ENCODE measurements at places on chromosomes 13 and 19. TPM values are rescaled to one million over a fixed set of nuclear protein-coding genes. Genes with fewer than 3 reads are reported as not detected.

Gene CACNG7
- not detected for total RNA-seq

Gene CEACAM7
- total RNA-seq, result not detected

Gene SIGLEC14
- 2.4 TPM for total RNA-seq

- DNase-seq, result no peak
- H3K27ac ChIP-seq, result no peak overlapping the region
- no peaks in the 10 kb centered on the region for H3K27me3 ChIP-seq
Measured at GRCh38 chr13:24159357-24159756, 1.2 kb upstream of the SPATA13 start.

GRCh38 chr19:19262190-19263057 is 10.7 kb downstream of the TM6SF2 start:
- no peak for DNase-seq
- no peaks in the 10 kb centered on the region for H3K36me3 ChIP-seq
- H3K4me3 ChIP-seq, result no peak overlapping the region
- H3K27ac ChIP-seq, result no peak overlapping the region
- H3K4me1 ChIP-seq, result no peaks in the 10 kb centered on the region

GRCh38 chr13:86932776-86933334 is 738.3 kb upstream of the SLITRK5 start:
- H3K36me3 ChIP-seq, result no peaks in the 10 kb centered on the region
- no peak overlapping the region for H3K27ac ChIP-seq
- no peak for DNase-seq

GRCh38 chr19:34155686-34156085 is 16.6 kb upstream of the LSM14A start:
- H3K27me3 ChIP-seq, result no peaks in the 10 kb centered on the region
- H3K36me3 ChIP-seq, result no peaks in the 10 kb centered on the region
- no peak overlapping the region for H3K4me3 ChIP-seq
- no peak for DNase-seq
- H3K4me1 ChIP-seq, result no peaks in the 10 kb centered on the region

All from naive thymus-derived CD4-positive, alpha-beta T cell (primary cell).